M059J (cell line): ENCODE measurements at places on chromosomes 2 and 18.

- DNase-seq, result no peak
Measured at GRCh38 chr2:219766658-219767057, 139.2 kb downstream of the SLC4A3 start.

DNA sequence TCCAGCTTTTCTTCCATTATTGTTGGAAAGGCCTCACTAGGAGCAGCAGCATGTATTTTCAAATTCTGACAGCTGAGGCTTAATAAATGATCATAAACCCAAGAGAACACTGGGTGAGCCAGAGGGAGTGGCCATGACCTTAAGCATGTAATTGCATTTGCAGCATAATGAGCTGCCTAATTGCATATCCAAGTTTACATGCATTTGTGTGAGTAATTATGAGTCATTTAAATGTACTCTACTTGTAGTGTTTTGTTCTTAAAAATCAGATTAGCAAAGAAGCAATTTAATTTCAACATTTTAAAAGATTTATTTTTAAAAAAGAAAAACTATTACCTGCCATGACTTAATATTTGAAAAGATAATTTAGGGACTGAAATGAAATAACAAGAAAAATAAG, 74.8 kb downstream of the NOL10 start:
- peak; percentile 37 for DNase-seq

DNA sequence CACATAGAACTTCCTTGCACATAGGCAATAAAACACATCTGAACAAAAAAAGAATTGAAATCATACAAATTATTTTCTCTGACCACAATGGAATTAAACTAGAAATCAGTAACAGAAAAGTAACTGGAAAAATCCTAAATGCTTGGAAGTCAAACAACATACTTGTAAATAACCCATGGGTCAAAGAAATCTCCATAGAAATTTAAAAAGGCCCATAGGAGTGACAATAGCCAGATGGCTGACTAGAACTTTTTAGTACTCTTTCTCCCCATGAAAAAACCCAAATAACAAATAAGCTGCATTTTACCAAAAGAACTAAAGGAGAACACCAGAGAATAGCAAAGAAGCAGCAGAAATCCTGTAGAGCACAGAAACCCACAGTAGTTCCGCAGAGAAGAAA, 139.2 kb upstream of the COL3A1 start:
- DNase-seq, result no peak

- DNase-seq, result no peak
Measured at GRCh38 chr2:2570360-2570759, 239.3 kb upstream of the MYT1L start.
